ENCODE measurements at places on chromosomes 4 and X.

GRCh38 chr4:79425586-79425985 lies 17.6 kb upstream of the GK2 start:
- DNase-seq: no peak

GRCh38 chr4:51909236-51909703 lies 66.3 kb downstream of the DCUN1D4 start:
- no peak for DNase-seq

DNA sequence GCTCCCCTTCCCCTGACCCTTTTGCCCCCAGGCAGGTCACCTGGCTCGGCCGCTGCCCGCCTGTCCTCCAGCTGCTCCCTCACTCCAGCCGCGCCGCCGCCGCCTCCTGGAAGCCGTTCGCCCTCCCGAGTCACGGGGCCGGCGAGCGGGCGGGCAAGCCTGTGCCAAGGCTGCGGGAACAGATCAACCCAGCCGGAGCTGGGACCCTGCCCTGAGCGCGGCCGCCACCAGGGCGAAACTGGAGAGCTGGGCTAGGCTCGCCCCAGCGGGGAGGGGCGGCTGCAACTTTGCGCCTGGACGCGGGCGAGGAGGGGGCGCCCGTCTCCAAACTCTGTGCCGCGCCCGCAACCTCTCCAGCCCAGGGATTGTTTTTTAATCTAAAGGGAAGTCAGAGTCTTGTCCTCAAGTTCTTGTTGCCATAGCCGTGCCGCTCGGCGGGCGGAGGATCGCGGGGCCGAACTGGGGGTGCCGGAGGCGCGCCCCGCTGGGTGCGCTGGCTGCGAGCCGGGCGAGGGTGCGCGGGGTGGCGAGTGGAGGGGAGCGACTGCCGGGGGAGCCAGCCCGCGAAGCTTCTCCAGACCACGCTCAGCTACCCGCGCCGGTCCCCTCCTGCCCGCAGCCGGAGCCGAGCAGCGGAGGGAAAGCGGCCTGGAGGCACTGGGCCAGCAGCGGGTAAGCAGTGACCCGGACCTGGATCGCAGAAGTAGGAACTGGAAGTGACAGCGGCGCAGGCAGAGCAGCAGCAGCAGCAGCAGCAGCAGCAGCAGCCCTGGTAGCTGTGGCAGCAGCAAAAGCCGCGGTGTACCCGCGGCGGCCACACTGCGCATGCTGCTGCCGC lies 13.4 kb downstream of the ARHGEF6 start:
- peak; percentile 2 for DNase-seq

GRCh38 chr4:54517781-54518444 lies 139.8 kb upstream of the KIT start:
- DNase-seq: no peak

DNA sequence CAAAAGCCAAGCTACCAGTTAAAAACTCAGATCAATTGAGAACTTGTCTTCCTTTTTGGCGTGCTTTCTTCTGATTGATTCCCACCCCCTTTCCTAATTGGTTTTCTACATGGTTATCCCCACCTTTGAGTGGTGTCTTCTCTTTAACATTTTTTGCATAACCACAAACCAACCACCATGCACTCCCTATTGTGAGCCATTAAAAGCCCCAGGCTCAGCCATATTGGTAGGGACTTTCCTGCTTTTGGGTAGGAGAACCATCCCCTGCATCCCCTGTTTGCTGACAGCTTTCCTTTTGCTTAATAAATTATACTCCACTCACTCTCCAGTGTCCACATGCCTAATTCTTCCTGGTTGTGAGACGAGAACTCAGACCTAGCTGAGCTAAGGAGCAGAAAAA lies 1651.4 kb upstream of the IGFBP7 start:
- DNase-seq: no peak

- DNase-seq: no peak
These were observed 70.5 kb downstream of the AFF1 start for GRCh38 chr4:87005369-87005689.

- no peak for DNase-seq
These were observed 517.7 kb upstream of the GALNT7 start for GRCh38 chr4:172650758-172651530.

DNA sequence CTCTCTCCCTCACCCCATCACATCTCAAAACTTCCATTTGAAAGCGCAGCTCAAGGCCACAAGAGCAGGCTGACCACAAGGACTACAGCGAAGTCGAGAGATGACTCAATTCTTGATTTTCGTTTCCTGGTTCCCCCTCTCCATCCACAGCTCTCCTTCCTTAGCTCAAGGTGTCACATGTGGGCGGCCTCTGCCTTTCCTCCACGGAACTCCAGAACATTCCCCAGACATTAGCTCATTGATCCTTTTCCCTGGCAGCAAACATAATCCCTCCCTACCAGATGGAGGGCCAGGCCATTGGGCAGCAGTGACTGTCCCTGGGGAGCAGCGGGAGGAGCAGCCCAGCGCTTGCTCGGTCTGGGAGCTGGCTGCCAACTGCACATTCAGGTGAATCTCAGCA lies 56.3 kb downstream of the CCDC149 start:
- DNase-seq: no peak

- DNase-seq: no peak
These were observed 66.0 kb upstream of the TENM3 start for GRCh38 chr4:182177166-182177565.

DNA sequence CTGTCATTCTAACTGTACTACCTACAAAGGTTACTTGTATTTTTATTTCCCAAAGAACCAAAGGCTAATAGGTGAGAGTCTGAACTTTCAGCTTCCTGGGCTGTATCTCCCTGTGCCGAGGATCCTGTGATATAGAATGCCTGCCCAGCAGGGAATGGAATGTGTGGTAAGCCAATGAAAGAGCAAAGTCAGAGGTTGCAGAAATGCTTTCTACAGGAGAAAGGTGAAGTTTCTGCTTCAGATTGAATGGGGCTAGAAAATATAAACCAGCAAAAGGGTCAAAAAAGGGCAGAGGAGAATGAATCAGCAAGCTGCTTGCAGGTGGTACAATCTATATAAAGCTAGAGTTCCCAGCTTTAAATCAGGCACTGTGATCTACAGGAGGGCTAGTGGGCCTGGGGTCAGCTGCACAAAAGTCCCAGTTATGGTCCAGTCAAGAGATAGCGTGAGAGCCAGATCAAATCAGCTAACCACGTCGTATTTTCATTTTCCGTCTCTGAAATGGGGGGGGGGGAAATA lies 146.1 kb downstream of the DCTD start:
- DNase-seq: no peak

DNA sequence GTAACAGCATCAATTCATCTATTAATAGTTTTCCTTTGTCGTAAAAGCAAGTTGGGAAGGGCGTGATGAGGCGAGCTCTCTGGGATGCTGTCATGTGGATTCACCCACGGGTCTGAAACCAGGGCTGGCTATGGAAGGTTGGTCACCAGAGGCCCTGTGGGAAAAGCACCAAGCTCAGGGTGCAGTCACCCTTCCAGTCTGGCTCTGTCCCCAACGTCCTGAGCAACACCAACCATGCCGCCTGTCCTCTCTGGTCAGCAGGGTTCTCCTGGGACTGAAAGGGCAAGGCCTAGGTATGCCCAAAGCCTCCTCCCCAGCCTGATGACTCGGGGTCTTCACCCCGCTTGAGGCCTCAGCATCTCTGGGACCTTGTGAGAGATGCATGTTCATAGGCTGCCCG lies 97.2 kb upstream of the MSX1 start:
- no peak for DNase-seq

- DNase-seq: no peak
These were observed 268.2 kb upstream of the TEX13A start for GRCh38 chrX:105488716-105489115.

GRCh38 chr4:107065201-107065600 lies 29.1 kb upstream of the DKK2 start:
- no peak for DNase-seq

- no peak for DNase-seq
These were observed 98.5 kb upstream of the FAM9C start for GRCh38 chrX:13142891-13143290.

GRCh38 chrX:9357518-9358114 lies 107.2 kb upstream of the TBL1X start:
- DNase-seq: no peak

DNA sequence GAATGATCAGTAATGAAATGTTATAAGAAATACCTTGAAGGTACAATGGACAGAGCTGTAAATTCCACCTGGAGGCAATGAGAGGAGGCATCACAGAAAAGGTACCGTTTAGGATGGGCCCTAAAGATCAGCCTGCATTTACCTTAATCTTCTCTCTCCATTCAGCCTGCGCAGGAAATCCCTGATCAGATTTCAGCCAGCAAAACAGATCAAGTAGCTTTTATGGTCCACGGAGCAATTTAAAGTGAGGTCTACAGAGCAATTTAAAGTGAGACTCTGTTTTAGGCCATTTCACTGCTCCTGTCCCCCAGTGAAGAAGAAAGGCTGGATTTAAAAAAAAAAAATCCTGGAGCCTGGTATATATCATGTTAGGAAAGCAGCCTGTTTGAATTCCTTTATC lies 195.1 kb upstream of the VCX start:
- no peak for DNase-seq

GRCh38 chr4:105236202-105236915 lies 89.7 kb downstream of the TET2 start:
- no peak for DNase-seq

Data from RWPE1 (cell line).